ENCODE measurements at places on chromosomes 7 and 10.

GRCh38 chr10:25820874-25821273 is 113.2 kb upstream of the MYO3A start:
- no peak for DNase-seq

GRCh38 chr10:66877361-66877760 is 48.5 kb upstream of the LRRTM3 start:
- DNase-seq = no peak

GRCh38 chr10:3700531-3701076 is 84.4 kb downstream of the KLF6 start:
- no peak for DNase-seq

DNA sequence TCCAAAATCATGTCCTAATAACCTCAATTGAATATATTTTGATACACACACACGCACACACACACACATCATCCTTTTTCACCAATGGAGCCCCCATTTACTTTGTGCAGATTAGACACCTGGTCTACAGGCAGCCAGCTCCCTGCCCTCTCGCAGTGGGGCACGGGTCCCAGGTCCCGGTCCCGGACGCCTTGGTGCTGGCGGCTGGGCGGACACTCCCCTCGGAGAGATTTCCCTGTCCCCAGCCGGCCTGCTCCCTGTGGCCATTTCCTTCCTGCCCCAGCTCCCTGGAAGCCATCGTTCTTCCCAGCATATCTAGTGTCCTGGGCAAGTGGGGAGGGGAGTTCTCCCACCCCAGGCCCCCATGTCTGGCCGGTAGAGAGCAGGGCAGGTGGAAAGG is 14.6 kb downstream of the DPY19L1 start:
- DNase-seq = no peak

GRCh38 chr7:45367026-45367425 is 207.1 kb upstream of the ADCY1 start:
- no peak for DNase-seq

GRCh38 chr10:112585960-112586359 is 138.9 kb downstream of the VTI1A start:
- DNase-seq = no peak

DNA sequence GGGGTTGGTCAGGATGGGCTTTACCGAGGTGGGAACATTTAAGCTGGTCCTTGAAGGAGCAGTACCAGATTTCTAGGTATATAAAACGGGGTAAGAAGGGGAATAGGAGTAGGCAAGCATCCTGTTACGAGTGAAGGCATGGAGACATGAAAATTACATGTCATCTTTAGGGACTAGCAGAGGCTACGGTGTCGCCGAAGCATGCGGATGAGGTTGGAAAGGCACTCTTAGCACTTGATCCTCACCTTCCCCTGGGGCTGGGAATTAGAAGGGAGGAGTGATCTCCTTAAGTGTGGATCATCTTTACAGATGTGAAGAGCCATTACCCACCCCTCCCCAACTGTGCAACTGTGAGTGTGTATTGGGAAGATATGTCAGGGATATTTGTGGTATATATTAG is 13.8 kb upstream of the ZRANB1 start:
- no peak for DNase-seq

DNA sequence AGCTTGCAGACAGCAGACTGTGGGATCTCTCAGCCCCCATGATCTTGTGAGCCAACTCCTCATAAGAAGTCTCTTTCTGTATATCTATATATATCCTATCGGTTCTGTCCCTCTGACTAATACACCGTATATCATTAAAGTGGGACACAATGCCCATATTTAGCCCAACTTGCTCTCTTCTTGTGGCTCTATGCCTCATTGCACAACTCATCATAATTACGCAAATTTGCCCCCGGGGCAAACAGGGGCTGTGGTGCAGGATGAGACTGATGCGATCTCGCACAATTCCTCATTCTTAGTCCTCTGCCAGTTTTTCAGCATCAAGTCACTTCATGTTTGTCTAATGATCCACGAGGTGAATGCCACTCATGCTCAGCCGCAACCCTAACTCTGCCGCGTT is 183.2 kb downstream of the PRPF18 start:
- no peak for DNase-seq

DNA sequence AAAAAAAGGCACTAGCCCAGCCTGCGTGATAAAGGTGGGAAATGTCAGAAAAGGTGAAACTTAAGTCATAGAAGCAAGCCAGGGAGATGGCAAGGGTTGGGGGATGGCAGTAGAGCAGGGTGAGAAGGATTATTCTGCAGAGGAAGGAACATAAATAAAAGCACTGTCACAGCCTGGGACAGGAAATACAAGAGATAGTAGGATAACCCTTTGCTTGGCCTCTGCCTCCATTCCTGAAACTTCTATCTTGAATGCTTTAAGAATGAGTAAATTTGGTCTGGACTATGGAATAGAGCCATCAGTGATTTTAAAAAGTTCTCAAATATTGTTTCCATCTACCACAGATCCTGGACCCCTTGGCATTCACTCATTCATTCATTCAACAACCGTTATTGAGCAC is 50.0 kb downstream of the ABCC2 start:
- no peak for DNase-seq

DNA sequence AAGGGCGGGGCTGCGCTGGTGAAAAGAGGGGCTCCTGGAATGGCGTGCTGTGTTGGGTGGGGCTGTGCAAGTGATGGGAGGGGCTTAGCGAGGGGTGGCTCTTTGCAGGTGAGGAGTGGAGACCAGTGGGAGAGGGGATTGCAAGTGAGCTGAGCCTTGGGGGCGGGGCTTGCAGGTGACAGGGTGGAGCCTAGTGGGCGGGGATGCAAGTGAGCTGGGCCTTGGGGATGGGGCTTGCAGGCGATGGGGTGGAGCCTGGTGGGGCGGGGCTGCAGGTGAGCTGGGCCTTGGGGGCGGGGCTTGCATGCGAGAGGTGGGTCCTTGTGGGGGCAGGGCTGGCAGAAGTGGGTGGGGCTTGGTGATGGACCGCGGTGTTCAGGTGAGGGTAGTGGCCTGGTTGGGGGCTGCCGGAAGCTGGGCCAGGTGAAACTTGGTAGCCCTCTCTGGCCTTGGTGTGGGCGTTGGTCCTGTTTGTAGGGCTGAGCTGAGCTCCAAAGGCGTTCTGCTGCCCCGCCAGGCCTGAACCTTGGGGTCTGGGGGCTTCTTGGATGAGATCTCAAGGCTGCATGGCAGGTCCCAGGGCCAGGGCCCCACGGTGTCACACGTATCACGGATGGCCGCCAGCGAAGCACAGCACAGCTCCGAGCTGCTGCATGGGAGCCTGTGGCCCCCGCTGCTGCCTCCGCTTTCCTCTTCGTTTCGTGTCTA is 743 bp upstream of the PITRM1 start:
- no peak for DNase-seq

DNA sequence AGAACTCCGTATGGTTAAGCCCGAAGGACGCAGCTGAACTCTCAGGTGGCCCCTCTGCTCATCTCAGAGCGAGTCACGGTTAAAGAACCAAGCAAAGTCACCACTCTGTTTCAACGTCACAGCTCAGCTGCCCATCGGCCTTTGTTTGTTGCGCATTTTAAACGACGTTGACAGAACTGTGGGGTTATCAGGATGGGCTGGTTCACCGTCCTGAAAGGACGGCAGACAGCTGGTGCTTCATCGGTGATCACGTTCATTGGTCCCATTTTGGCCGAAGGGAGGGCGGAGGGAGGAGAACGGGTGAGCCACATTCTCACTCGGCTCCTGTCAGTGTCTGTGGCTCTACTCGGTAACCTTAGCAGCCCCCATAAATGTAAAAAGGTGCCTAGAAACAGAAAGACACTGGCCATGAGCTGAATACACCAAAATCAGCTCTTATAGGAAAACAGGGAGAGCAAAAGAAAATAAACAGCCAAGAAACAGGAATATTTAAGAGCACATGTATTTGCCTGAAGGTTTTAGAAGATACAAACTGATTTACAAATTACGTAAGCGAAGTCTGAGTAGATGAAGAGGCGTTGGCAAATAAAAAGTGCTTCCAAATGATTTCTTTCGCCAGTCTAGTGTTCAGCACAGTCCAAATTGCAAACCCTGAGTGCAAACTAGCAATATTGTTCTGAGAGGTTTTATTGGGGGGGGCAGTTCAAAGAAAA is 8.4 kb downstream of the PRKAG2 start:
- DNase-seq = no peak

DNA sequence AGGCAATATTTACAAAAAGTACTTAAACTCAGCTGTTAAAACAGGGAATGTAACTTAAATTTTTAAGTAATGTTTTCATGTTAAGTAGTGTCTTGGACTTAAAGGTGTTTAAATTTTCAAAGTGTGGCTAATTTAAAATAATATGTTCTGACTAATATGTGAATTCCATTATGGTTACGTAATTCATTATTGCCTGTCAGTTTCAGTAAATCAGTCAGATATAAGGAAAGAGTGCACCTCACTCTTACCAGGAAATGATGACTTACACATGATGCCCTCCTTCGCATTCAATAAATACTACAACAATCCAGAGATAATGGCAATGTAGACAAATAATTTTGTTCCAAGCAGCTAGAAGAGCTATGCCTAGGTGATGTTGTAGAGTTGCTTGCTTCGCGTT is 69.0 kb upstream of the WNT16 start:
- no peak for DNase-seq

GRCh38 chr7:106101726-106102125 is 10.4 kb downstream of the SYPL1 start:
- DNase-seq = no peak

GRCh38 chr7:64997927-64998391 is 7.1 kb upstream of the ZNF117 start:
- peak; percentile 57 for DNase-seq

DNA sequence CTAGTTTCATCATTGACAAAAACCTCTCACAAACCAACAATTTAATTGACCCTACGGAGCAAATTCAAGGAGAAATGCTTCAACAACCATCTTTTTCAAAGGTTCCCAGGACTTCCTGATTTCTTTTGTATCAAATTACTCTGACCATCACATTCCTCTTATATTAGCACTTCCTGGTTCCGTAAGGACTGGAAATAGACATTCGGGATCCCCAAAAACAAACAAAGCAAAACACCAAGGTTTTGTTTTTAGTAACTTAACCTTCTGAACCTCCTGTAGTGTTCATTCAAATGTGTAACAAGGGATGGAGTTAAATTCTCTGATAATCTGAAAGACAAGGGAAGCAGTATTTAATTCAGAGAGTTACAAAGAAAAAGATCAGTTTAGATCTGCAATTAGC is 387.6 kb upstream of the NRP1 start:
- DNase-seq = no peak

- DNase-seq = no peak
Observed at GRCh38 chr10:34109495-34109894, 705.6 kb downstream of the PARD3 start.

- no peak for DNase-seq
Observed at GRCh38 chr10:34811968-34812514, 3.1 kb downstream of the PARD3 start.

GRCh38 chr7:116665332-116665996 is 6.5 kb upstream of the MET start:
- no peak for DNase-seq

DNA sequence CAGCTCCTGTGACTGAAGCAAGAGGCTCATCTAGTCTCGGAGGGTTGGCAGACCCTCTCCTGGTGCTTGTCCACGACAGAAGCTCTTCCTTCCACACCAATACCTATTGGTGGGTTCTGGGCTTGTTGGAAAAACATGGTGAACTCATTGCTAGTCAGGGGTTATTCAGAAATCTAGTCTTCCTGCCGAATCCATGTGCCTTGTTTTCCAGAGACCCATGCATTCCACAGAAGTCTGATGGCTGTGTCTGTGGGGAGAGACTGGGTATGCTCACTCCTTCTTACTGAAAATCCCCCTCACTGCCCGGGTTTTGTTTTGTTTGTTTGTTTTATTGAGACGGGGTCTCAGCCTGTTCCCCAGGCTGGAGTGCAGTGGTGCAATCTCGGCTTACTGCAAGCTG is 138.3 kb downstream of the DNAJB6 start:
- no peak for DNase-seq

DNA sequence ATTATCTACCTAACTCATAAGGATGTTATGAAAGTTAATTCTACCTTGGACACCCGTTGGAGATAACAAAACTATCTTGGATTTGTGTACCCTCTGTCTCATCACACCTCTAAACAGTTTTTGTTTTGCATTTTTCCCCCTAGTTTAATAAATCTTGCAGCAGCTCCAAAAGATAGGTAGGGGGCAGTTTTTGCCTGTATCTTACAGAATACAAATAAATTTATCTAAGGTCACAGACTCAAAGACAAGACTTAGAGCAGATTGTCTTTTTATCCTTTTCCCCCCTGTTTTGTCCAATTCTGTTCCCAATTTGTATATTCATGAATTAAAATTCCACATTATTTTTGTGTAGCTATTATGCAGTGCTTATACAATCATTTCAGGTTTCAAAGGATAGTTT is 5.0 kb upstream of the SORCS1 start:
- no peak for DNase-seq

- DNase-seq = no peak
Observed at GRCh38 chr10:80487791-80488538, 33.9 kb downstream of the TSPAN14 start.

DNA sequence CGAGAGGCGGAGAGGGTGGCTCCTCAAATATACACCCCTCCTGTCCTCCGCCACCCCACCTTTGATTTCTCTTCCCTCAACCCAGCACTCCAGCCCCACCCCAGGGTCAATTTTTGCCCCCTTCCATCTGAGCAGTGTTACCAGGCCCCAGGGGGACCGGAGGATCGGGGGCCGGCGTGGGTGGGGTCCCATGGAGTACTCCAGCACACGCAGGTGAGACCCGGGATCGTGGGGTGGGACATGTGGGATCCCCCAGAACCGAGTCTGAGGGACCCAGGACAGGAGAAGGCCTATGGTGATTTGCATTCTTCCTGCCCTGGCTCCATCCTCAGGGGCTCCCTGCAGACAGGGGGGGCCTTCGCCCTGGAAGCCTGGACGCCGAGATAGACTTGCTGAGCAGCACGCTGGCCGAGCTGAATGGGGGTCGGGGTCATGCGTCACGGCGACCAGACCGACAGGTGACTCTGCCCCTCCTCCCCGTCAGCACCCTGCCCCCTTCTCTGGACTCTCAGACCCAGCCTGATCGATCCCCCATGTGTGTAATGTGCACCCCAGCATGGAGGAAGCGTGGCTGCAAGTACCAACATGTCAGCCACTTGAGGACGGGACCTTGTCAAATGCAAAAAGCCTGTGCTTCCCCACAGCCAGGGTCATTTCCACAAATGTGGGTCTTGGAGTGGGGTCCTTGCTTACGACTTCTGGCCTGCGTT is 744 bp downstream of the TRIP6 start:
- no peak for DNase-seq

DNA sequence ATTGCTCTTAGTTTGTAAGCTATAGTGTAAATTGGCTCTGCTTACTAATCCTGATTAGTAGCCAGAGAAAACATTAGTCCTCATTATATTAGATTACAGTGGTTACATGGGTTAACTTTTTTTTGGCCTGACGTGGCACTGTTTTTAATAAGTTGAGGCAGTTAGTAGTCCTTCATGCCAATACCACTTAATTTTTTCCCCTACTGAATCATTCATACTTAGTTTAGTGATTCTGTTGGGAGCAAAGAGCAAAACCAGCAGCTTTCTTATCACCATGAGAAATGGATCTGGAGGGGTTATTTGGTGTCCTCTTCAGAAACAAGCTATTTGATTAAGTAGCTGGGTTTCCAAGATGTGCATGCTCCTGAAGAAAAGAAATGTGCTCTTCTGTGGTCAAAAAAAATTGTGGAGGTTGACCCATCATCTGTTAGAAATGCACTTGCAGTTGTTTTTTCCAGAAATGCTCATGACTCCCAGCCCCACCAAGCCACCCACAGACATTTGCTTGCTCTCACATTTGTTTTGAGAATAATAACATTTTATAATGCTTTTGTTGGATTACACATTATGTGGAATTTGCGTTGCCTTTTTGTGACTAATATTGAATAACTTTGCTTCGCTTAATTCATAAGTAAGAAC is 258.5 kb downstream of the HDAC9 start:
- no peak for DNase-seq

GRCh38 chr10:408236-408635 is 273.0 kb downstream of the ZMYND11 start:
- DNase-seq = no peak
